Fibroblast of villous mesenchyme (primary cell): ENCODE measurements at places on chromosomes 7 and 10. TPM values are rescaled to one million over a fixed set of nuclear protein-coding genes. Genes with fewer than 3 reads are reported as not detected.
A peak's percentile ranks its signal among the peaks of the same experiment; 100 is the strongest.

Gene WEE2
- 0.32 TPM in 1 of 2 replicates, not detected in the other for total RNA-seq

Gene BUD23
- total RNA-seq: 38.0 and 39.7 TPM in 2 replicates

Gene FGL2
- total RNA-seq: 0.86 and 0.97 TPM in 2 replicates

Gene SERPINE1
- total RNA-seq: 700 and 921 TPM in 2 replicates

Gene MKI67
- total RNA-seq: 14.2 and 21.2 TPM in 2 replicates

Gene LEP
- total RNA-seq: not detected in 2 replicates

Gene ZNF853
- under 0.01 and 0.32 TPM in 2 replicates for total RNA-seq

Gene DUSP5
- total RNA-seq: 10.0 and 42.3 TPM in 2 replicates

Gene SPDYE8
- total RNA-seq: not detected in 2 replicates

Gene AGBL3
- 1.3 and 1.6 TPM in 2 replicates for total RNA-seq

Gene ADCYAP1R1
- under 0.01 TPM in 1 of 2 replicates, not detected in the other for total RNA-seq

- DNase-seq: peak; percentile 43
These were observed 712.1 kb upstream of the NRP1 start for GRCh38 chr10:34046506-34047034.

DNA sequence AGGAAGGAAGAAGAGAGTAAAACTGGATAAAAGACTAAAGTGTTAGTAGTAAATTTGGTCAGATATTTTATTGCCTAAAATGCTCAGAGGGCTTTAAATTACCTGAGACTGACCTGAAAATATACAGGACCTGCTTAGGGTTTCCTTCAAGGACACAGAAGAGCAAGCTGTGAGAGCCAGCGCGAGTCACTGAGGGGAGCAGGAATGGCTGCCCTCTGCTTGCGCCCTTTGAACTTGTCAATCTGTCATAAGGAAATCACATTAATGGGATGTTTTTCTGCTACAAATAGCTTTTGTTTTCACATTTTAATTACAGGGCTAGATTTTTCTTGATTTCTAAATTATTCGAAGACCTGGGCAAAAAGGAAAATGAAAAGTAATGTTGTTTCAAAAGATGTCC is 26.9 kb downstream of the DNAJB9 start:
- no peak for DNase-seq

DNA sequence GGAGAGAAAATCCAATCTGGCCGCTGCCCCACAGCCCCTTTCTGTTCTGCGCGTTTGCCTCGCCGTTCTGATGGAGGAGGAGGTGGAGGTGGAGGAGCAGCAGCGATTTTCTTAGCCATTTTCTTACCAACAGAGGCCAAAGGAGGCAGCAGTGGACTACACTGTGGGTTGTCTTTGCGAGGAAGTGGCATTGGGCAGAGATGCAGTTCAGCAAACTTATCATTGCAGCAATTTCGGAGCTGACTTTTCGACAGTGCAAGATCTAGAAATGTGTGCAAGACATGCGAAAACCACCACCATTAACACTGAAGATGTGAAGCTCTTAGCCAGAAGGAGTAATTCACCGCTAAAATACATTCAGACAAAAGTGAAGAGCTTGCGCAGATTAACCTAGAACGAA is 1.9 kb upstream of the ARL4A start:
- peak; percentile 75 for DNase-seq

DNA sequence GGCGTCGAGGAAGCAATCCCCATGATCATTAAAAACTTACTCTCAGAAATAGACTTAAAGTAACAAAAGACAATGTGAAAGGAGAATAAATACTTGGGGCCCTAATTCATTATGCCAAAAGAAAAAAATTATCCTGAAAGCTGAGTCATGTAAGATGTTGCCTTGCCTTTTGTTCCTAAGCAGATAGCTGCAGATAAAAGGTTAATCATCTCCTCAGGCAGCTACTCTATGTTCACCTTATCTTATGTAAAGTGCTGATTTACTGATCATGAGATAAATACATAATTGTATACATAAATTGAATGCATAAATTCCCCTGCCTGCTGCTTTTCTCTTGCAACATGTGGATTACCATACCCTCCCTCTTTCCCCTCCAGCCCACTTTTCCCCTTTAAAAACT is 28.1 kb upstream of the CREB3L2 start:
- no peak for DNase-seq

- DNase-seq: no peak
These were observed 1110.8 kb upstream of the POT1 start for GRCh38 chr7:126040114-126041045.

- peak; percentile 19 for DNase-seq
These were observed 14.6 kb downstream of the SLC35B4 start for GRCh38 chr7:134302120-134302519.

- no peak for DNase-seq
These were observed 65.3 kb downstream of the WDFY4 start for GRCh38 chr10:48750019-48750418.

GRCh38 chr7:22604246-22604645 is 104.3 kb upstream of the STEAP1B start:
- no peak for DNase-seq

DNA sequence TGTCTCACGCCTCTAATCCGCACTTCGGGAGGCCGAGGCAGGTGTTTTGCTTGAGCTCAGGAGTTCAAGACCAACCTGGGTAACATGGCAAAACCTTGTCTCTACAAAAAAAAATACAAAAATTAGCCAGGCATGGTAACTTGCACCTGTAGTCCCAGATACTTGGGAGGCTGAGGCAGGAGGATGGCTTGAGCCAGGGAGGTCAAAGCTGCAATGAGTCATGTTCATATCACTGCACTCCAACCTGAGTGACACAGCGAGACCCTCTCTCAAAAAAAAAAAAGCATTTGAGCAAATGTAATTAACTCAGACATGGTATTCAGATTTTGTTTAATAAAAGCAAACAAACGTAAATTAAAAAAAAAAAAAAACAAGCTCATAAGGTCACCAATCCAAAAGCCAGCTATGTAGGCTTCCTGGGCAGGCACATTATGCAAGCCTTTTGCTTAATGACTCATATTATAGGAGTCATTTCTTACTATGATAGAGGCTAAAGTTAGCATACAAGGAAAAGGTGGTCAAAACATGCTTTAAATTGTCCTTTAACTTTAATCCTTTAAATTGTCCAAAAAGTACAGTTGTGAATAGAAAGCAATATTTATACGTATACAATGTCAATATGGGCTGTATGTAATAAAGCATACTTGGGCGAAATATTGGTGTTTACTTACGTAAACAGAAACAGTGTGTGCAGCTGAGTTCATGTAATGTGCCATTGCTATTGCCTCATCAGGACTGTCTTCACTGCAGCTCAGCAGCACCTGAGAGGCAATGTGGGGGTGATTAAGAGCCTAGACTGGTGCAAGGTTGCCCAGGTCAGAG is 13.0 kb downstream of the AKR1D1 start:
- peak; percentile 20 for DNase-seq

- no peak for DNase-seq
These were observed 194.7 kb upstream of the BMPER start for GRCh38 chr7:33710608-33711007.

- no peak for DNase-seq
These were observed 34.2 kb downstream of the TCERG1L start for GRCh38 chr10:131277278-131277677.

- DNase-seq: no peak
These were observed 298.1 kb downstream of the BICC1 start for GRCh38 chr10:58810751-58811150.

DNA sequence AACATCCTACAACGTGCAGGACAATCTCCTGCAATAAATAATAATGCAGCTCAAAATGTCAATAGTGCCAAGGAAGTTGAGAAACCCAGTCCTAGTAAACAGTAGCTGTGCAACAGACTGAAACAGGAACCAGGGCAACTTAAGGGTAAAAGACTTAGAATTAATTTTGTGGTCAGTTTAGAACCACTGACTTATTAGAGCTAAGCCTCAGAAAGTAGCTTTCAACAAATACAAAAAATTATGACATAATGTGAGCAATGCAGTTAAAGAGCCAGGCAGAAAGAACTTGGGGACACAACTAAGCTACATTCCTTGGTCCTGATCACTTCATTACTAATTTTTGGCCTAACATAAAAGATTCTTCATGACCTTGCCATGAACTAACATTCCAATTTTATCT is 195.4 kb downstream of the MACC1 start:
- peak; percentile 5 for DNase-seq

DNA sequence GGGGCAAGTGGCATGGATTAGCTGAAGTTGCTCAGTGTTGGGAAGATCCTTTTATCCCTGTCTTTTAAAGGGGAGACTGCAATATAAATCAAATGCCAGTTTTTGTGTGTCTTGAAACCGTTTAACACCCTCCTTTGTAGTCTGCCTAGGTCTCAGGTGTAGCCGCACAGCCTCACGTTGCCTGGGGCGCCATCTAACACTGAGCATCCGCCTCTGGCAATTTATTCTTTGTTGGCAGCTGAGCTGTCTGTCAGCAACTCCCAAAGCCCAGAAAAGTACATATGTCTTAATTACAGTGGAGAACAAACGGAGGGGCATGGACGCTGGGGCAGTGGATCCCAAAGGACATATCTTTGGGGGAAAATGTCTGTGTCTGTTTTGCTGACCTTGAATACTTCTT is 254.7 kb downstream of the STK31 start:
- DNase-seq: no peak

- peak; percentile 25 for DNase-seq
These were observed 145.5 kb downstream of the PTEN start for GRCh38 chr10:88008866-88009470.

GRCh38 chr10:71769279-71769823 is 4.0 kb downstream of the VSIR start:
- peak; percentile 72 for DNase-seq

DNA sequence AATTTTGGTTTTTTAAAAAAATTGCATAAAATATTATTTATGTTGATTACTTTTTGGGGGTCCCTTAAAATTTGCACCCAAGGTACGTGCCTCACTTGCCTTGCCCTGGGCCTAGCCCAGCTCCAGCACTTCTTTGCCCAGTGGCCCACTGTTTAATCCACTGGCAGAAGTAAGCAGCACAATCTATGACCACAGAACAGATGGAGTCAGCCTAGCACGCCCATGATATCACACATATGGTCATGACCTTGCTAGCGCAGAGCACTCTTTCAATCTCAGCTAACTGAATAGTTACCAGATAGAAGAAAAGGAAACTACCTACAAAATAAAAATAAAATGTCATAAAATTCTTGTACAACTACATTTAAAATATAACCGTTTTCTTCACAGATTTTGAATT is 5.6 kb downstream of the OGA start:
- no peak for DNase-seq
